Heart left ventricle (tissue), 16 donors: ENCODE measurements at places on chromosomes 7 and 10. TPM values are rescaled to one million over a fixed set of nuclear protein-coding genes. Genes with fewer than 3 reads are reported as not detected.

Gene CBLL1
- 23.0 TPM for total RNA-seq

Gene BAIAP2L1
- total RNA-seq, result 2.6 TPM

Gene BMPER
- total RNA-seq, result 0.72 TPM

Gene CYP3A5
- 0.33 TPM for total RNA-seq

Gene SPDYE8
- total RNA-seq, result not detected

Gene LDB3
- total RNA-seq, result 1,703 TPM

Gene SPDYE6
- total RNA-seq, result not detected

Gene GPR37
- not detected for total RNA-seq

Gene PAX4
- total RNA-seq, result not detected

Gene FAM180A
- 7.9 TPM for total RNA-seq

Gene CHAT
- not detected for total RNA-seq

Gene LRMDA
- 11.7 TPM for total RNA-seq

Gene IMMP2L
- total RNA-seq, result 16.5 TPM

Gene UBTD1
- total RNA-seq, result 20.6 TPM

Gene LLCFC1
- total RNA-seq, result not detected

Gene CCDC146
- total RNA-seq, result 5.3 TPM

Gene NEURL1
- 0.59 TPM for total RNA-seq

Gene SCART1
- 0.27 TPM for total RNA-seq

Gene HTR5A
- total RNA-seq, result not detected

GRCh38 chr7:117775801-117776200, 97.4 kb downstream of the CTTNBP2 start:
- no peak for DNase-seq

DNA sequence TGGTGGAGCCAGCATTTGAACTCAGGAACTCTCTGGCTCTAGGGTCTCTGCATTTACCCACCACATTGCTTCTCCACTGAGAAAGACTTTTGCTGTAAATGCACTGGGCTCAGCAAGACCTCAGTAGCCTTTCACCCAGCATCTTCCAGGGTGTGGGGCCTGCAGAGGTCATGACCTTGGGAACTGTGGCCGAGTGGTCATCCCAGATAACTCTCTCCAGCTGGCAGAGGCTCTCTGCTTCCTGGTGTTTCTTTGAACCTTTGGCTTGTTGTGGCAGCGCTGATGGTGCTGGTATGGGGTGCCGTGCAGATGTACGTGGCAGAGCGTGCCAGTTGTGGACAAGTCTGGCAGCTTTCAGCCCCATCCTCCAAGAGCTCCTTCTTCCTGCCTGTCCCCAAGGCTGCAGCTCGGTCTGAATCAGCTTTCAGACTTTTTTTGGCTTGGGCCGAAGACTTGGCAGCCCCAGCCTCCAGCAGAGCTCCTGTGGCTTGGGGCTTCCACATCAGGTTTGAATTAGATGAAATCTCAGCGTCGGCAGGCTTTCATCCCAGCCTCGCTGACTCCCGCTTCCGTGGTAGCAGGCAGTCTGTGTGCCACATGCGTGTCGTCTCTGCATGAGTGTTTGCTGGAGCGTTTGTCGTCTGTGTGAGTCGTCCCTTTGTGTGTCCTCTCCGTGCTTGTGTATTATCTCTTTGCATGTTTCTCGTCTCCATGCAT, 21.5 kb downstream of the ADAMTS14 start:
- DNase-seq, result peak; percentile 53

- no peak for DNase-seq
These were observed 191.8 kb upstream of the CDCA7L start for GRCh38 chr7:22137466-22137865.

- DNase-seq, result peak; percentile 44
These were observed 798 bp upstream of the AUTS2 start for GRCh38 chr7:69597278-69598076.

GRCh38 chr7:64885520-64886240, 17.4 kb upstream of the ZNF273 start:
- peak; percentile 1 for DNase-seq

GRCh38 chr10:18710201-18710653, 51.0 kb downstream of the ARL5B start:
- no peak for DNase-seq

GRCh38 chr7:135757719-135758411, 9.3 kb upstream of the FAM180A start:
- DNase-seq, result peak; percentile 59

GRCh38 chr7:157881048-157881771, 544.4 kb downstream of the DNAJB6 start:
- no peak for DNase-seq

- no peak for DNase-seq
These were observed 241.5 kb upstream of the SP8 start for GRCh38 chr7:21028186-21028585.

DNA sequence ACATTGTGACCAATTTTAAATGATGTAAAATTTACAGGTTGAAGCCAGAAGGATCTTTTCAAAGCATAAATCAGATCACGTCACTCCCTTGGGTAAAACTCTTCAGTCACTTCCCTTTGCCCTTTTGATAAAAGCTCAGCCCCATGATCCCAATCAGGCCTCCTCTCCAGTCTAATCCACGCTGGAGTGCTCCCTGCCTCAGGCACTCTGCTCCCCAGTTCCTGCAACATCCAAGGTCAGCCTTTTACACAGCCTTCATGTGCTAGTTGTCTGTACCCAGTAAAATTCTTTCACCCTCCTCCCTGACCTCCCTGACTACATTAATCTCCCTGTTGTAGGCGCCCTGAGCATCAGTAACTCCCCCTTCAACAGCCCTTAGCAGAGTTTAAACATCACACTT, 14.1 kb downstream of the ELMO1 start:
- DNase-seq, result no peak

- no peak for DNase-seq
These were observed 5.1 kb upstream of the WNT16 start for GRCh38 chr7:121323515-121324302.

DNA sequence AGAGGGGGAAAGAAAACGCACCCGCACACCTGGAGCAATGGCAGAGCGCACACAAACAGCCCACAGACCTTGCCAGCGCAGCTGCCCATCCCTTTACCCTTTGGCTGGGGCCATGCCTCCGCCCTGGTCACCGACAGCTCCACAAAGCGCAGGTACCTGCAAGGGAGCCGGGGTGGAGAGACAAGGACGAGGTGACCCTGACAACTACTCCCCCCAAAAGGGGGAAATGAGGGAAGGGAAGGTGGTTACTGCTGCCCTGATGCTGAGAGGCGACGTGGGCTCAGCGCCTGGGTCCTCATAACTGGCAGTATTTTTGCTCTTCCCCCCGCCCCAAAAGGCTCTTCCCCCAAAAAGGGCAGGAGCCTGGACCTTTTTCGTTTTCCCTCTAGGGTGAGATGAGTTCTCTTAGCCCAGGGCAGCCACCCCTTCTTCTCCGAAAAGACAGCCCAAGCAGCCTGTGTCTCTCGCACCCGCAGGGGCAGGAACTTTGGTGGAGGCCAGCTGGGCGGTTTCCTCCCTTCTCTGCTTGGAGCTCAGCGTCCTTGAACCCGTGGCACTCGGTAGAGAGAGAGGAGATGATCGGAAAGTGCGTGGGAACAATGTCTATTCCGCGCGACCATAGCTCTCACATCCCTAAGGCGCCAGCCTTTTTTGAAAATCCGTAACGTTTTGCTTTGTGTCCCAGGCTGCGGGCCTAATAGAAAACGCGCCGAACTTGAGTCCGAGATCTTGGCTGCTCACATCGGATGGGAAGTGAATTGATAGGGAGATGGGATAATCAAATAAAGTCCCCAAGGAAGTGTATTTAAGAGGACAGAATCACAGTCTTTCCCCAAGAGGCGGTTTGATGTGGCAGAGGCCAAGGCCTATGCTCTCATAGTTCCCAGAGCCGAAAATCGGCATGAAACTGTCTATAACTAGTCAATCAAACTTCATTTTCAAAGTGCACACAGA, 1.0 kb downstream of the NKX2-3 start:
- DNase-seq, result no peak

DNA sequence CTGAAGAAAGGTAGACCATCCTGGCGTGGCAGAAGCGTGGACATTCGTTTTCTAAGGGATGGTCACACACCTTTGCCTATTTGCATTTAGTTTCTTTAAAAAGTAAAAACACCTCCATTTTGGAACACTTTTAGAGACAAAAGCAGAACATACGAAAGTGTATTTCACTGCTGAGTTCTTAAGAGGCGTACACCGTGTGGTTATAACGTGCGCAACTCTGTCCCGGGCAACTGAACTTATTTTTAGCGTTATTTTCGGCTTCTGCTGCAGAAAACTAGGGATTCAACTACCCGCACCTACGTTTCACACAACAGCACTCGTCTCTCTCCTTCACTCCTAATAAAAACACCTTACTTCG, 557 bp upstream of the LSM8 start:
- no peak for DNase-seq

DNA sequence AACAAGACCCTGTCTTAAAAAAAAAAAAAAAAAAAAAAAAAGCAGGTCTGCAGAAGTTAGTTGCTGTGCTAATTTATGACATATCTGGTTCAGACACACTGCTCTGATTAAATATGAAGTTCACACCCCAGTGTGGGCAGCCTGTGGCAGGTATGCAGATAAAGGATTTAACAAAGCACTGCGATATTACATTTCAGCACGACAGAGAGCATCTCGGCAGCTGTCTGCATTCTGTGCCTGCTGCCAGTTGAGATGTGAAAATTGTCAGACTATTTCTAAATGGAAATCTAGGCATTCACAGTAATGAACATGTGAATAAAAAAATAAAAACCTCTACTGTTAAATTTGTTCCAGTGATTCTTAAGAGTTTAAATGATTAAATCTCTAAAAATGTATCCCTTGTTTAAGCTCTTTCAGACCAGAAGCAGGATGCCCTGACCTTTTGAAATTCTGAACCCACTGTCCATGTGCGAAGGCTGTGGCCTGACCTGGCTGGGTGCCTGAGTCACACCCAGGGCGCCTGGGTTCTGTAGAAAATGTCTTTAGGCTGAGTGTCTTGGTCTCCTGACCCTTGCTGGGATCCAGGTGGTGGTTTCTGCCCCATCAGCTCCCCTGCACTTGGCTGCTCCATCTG, 272.9 kb downstream of the WDR37 start:
- DNase-seq, result no peak

DNA sequence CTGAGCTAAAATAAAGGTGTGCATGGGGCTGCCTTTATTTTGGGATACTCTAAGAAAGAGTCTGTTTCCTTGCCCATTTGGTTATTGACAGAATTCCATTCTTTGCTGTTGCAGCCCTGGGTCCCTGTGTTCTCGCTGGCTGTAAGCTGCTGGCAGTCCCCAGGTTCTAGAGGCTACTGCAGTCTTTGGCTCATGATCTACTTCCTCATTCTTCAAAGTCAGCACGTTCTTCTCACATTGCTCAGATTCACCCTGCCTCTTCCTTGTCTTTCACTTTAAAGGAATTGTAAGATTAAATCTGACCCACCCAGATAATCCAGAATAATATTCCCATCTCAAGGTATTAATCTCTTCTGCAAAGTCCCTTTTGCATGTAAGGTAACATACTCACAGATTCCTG, 620.3 kb downstream of the CCSER2 start:
- DNase-seq, result no peak

DNA sequence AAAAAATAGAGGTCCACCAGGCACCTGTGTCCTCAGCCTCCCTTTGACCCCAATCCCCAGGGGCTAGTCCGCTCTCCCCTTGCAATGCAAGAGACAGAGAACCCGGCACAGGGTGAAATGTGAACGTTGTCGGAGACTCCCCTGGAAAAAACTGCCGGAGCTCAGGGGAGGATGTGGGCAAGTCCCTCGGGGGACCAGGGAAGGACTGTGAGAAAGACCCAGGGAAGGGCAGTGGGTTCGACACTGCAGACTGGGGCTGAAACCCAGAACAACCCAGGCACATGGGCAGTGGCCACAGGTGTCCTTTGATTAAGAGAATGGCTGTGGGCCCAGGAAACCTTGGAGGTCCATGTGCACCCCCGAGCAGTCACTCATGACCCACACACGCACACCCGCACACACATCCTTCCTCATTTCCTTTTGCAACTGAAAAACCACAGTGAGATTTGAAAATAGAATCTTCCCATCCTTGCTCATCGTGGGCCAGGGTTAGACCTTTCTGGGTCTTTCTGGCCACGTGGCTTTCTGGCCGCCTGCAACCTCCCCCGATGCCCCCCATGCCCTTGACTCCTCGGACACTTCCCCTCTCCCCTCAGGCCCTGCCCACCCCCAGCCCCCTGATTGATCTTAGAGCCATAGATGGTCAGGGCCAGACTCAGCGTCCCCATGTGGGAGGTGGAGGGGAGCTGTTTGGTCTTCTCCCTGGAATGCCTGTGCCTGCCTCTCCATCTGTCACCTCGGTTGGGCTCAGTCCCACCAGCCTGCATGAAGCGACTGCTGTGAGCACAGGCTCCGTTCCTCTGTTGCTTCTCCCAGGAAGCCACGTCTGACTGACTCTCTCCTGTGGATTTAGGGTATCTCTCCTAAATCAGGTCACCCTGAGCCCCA, 7.9 kb downstream of the LAT2 start:
- no peak for DNase-seq

DNA sequence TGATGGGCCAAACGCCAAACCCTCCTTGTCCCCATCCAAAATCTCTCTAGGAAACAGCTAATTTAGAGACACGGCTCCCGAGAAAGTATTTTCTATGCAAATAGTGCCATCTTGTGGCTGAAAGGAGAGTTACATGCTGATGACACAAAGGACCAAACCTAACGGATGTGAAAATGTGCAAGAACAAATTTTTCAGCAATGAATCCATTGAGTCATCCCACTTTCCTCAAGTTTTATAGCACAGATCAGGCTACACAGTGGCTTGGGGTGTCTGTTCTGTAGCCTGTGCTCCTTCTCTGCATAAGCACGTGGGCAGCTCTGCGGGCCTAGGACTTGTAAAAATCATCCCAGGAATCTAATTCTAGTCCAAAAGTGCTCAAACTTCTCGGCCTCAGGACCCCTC, 154.8 kb upstream of the PRR15 start:
- DNase-seq, result peak; percentile 45

DNA sequence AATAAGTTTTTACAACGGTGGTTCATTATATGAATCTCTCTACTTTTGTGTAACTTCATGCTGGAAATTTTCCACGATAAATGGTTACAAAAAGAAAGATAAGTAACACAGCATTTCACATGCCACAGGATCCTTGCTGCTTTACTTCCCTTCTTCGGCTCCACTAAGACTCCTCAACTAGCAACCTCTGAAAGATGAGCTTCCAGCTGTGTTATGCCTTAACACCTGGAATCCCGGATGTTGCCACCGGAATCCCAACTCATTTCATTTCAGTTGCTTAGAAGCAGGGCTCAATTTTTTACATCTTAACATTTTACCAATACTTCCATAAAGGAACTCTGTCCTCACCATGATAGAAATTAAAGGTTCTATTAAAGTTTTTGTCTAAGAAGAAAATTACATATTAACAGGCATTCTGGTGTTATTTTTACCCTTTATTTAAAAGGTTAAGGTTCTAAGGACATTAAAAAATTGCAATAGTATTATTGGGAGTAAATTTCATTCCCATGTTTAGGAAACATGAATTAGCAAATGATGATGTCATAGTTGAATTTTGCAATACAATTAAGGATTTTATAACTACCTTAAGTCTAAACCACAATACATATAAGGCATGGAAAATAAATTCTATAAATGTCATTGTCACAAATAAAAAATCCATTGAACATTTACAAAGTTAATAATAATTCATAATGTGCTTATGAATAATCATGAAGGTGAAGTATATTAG, 57.1 kb upstream of the IL6 start:
- DNase-seq, result no peak
